NCI-H1048 (cell line): ENCODE measurements at places on chromosomes 2 and 18.

DNA sequence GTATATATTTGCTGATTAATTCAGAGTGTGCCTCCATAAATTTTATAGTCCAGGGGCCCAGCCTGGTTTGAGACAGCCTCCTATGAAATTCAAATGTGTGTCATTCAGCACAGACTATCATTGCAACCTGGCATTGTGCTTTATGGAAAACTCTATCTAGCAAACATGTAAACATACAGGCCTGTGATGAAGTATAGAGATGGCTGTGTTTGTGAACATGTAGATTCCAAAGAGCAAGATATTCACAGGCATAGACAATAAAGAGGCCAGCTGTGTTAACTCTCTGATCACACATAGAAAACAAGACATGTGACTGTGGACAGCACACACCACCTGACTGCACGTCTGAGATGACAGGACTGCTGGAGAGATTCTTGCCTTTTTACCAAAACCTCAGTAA is 297.9 kb downstream of the EN1 start:
- DNase-seq = no peak

DNA sequence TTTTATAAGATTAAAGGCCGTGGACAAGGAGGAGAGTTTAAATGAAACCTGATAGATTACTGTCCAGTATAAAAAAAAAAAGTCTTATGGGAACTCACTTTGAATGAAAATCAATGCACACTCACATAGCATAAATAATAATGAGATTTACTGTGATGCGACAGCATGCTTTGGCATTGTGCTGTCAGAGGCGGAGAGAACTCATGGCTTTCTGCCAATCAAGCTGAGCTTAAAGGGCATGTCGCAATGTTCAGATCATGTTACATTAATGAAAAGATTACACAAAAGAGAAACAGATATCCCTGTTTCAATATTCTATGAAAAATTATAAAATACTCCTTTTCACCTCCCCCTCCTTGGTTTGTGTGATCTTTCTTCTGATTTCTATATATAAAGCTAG is 310.8 kb downstream of the ERBB4 start:
- peak; percentile 35 for DNase-seq

DNA sequence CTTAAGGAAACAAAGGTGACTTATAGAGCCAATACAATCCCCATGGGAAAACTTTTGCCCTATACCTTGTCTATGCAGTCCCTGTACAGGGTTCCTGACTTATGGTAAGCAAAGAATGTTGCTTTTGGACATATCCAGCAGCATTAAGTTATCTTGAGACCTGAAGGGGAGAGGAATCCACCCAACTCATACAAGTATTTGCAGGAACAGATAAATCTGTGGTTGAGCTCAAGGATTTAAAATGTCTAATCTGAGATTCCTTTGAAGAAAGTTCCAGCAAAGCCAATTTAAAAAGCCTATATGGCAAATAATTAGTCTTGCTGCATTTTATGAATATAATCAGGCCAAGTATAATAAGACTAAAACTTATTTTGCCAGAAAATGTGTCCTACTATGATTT is 739.5 kb upstream of the CDH2 start:
- DNase-seq = no peak

DNA sequence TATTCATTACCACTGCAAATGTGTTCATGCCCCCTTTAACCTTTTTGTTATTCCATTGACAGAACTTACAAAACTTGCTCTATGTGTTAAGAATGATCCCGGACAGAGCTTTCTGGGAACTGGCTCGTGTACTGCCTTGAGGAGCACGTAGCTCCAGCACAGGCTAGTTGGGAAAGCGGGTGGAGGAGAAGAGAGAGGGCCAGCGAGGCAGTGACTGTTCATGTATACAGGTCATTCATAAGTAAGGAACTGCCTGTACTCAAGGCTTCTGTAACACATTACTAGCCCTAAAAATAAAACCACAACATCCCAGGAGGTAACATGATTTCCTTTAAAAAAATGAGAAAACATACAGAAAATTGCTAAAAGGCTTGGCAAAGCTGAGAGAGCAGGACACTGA is 109.0 kb downstream of the STK39 start:
- DNase-seq = no peak

GRCh38 chr2:120485096-120485495 is 139.2 kb downstream of the INHBB start:
- DNase-seq = no peak
